Transverse colon (tissue), 4 donors: ENCODE measurements at places on chromosomes 6 and 20.

- DNase-seq = no peak
Measured at GRCh38 chr20:36334281-36335205, 28.4 kb downstream of the DLGAP4 start.

DNA sequence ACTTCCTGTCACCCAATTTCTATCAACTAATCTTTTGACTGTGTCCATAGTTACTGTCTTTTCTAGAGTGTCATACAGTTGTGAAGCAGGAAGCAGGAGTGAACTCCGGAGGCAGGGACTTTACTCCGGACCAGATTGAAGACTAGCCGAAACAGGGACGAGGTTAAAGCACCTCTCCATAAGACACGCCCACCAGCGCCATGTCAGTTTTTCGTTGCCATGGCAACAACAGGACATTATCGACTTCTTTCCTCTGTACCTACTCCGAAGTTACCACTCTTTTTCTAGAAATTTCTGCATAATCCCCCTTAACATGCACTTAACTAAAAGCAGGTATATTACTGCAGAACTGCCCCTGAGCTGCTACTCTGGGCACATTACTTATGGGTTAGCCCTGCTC lies 25.2 kb downstream of the TRIM38 start:
- DNase-seq = no peak

- DNase-seq = no peak
Measured at GRCh38 chr6:111958534-111958933, 85.3 kb upstream of the FYN start.

DNA sequence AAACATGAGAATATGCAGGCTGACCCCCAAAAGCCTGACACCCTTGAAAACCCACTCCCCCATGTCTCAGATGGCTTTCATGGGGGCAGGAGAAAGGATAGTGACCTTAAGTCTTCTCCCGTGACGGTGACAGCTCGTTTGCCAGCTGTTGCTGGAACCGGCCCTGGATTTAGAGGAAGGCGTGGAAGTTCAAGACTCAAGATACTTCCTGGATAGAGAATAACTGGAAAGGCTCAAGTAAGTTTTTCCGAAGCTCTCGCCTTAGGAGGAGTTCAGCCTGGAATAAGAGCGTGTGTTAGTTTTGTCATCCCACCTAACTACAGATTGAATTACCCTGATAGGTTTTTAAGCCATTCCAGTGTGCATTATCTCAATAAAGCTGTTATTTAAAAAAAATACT lies 11.6 kb upstream of the MTG2 start:
- no peak for DNase-seq
